Glomerular endothelial cell (primary cell): ENCODE measurements at places on chromosomes 11 and 22. TPM values are rescaled to one million over a fixed set of nuclear protein-coding genes. Genes with fewer than 3 reads are reported as not detected.

LRRC74B gene
- total RNA-seq, result not detected in 2 replicates

OR56A1 gene
- total RNA-seq, result under 0.01 TPM in 1 of 2 replicates, not detected in the other

GRK3 gene
- total RNA-seq, result 0.53 and 0.76 TPM in 2 replicates

POTEH gene
- total RNA-seq, result not detected in 2 replicates

- DNase-seq, result no peak
Observed at GRCh38 chr22:21845558-21846453, 21.6 kb downstream of the MAPK1 start.

DNA sequence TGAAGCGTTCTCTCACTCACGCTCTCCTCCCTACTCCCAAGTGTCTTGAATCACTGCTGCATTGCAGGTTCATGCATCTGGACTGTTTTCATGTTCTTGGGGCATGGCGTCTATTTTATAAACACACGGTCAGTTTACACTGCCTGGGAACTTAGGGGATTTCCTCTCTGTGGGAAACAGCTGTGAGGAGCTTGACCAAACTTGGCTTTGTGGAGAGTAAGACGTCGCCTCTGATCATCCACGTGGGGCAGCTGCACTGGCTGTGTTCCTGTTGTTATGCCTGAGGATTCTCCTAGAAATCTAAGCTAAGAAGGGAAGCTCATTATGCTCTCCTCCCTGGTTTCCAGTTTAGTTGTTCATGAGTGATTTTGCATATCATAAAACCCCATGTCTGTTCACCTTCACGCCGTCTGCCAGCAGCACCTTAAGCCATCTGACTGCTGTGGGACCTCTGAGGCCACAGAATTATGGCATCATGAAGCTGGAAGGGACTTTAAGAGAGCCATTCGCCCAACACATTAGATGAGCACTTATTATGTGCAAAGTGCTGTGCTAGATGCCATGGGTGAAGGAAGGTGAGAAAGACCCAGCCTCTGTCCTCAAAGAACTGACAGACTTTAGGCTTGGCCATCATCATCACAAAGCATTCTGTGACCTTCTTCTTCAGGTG is 38.8 kb upstream of the POU2AF1 start:
- DNase-seq, result no peak

DNA sequence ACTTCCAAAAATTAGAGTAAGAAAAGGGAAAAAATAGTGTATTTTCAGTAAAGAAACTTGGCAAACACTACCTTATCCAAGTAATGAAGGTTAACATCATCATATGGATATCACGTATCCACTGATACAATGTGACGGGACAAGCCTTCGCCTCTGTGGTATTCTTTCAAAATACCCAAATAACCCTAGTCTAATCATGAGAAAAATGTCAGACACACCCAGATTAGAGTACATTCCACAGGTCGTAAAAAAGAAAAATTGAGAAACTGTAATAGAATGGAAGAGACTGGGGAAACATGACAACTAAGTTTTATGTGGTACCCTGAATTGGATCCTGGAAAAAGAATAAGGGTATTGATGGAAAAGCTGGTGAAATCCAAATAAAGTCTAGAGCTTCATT is 48.9 kb downstream of the NARS2 start:
- no peak for DNase-seq

- DNase-seq, result no peak
Observed at GRCh38 chr11:92329137-92329536, 104.5 kb downstream of the FAT3 start.
